ENCODE measurements at places on chromosomes 13 and 19.

GRCh38 chr19:57248646-57249045 is 8.2 kb downstream of the ZNF805 start:
- no peak for DNase-seq

DNA sequence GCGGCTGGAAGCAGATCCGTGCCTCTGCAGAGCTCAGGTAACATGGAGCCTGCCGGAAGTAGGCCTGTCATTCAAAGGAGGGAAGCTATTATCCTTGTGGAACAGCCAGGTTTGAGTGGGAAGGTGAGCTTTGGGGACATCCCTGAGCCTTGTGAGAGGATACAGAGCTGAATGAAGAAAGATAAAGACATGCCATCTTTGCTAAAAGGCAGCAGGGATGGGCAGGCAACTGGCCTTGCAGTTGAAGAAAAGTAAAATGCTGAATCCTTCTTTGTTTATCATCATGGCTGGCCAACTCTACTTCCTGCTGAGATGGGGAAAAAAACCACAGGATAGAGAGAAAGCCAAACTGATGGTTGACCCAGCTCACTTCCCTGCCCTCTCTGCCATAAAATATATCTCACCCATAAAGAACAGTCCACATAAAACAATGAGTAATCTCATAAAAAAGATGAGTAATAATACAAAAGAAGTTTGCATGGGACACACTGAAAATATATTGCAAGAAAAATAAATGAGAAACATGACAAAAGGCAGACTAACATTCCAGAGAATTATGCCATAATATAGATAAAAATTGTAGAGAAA is 226.3 kb downstream of the DLEU7 start:
- no peak for DNase-seq

GRCh38 chr13:59659981-59660380 is 503.7 kb downstream of the DIAPH3 start:
- DNase-seq = no peak

DNA sequence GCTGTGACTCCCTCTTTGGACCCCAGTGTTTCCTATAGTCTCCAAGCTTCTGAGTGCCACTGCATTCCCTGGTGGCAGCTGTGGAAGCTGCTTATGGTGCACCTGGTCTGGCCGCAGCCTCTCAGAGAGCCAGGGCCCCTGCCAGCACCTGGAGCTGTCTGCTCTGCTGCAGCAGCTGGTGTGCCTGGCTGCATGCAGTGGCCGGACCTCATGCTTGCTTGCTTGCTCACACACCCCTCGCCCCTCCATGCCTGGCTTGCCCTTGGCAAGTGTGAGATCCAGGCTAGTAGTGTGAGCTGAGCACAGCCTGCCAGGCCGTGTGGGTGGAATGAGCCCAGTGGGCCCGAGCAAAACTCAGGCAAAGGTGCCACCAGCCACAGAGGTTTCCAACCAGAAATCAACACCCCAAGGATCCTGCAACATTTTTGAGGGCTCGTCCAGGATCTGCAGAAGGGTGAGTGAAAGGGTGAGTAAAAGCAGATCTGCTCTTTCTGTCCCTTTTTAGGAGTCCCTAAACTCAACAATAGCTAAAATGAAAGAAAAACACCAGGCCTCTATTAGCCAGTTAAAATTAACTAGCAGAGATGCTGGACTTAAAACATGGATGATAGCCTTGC is 7.6 kb upstream of the MLLT1 start:
- DNase-seq = no peak

- no peak for DNase-seq
Observed at GRCh38 chr13:39025433-39025839, 12.5 kb downstream of the PROSER1 start.

DNA sequence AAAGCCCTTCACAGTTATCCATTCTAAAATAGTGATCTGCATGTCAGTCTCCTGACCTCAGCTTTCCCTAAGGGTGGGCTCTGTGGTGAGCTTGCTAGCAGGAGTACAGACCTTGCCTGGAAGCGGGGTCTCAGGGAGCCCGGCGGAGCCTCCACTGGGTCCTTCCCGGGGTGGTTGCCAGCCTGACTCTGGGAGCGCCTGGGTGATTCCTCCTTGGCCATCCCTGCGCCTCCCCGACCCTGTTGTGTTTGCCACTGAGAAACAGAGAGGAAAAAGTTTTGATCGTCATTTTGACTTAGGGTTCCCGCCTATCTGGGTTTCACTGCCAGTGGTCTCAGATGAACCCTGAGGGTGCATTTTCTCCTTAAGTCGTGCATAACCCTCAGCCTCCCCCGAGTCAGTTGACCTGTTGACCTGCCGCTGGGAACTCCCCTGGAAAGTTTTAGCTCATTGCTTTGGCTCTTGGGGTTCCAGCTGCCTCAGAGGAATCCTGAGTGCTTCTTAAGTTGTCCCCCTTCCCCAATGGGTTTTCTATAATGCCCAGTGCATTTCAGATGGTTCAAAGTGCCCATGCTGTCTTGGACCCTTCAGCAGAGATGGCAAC is 117.8 kb downstream of the RAB20 start:
- DNase-seq = no peak

DNA sequence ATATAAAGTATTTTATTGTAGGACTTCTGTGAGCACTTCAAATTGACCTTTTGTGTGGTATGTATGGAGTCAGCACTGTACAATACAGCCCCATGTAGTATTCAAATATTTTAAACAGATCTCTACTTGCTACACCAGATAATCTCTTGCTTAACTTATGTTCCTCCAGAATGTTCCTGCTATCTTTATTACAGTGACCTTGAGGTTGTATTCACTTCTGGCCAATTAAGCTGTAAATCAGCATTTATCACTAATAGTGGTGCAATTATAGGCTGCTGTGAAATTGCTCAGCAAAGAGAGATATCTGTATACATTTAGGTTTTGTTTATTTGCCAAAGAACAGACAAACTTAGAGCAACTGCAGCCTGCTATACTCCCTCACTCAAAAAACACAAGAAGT is 1218.6 kb downstream of the PCDH17 start:
- no peak for DNase-seq

DNA sequence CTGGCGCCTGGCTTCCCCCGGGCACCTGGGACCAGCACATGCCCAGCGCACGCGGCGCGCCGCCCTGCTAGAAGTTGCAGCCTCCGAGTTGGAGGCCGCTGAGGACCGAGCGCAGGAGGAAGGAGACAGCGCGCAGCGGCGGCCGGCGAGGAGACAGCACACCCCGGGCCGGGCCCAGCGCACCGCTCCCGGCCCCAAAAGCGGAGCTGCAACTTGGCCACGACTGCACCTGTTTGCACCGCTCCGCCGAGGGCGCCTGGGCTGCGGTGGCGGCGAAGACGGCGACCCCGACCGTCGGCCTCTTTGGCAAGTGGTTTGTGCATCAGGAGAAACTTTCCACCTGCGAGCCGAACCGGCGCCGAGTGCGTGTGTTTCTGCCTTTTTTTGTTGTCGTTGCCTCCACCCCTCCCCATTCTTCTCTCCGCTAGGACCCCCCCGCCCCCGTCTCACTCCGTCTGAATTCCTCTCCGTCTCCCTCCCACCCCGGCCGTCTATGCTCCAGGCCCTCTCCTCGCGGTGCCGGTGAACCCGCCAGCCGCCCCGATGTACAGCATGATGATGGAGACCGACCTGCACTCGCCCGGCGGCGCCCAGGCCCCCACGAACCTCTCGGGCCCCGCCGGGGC is at the start of gene SOX1:
TSS of gene SOX1 (plus strand) at position 34 of the 626 bp plus-strand sequence. CDS start at position 544, 510 bp downstream.
- DNase-seq = no peak

GRCh38 chr19:12667731-12668302 is 1.2 kb downstream of the WDR83 start:
- DNase-seq = no peak

- no peak for DNase-seq
Observed at GRCh38 chr13:31046711-31047279, 114.3 kb downstream of the TEX26 start.

DNA sequence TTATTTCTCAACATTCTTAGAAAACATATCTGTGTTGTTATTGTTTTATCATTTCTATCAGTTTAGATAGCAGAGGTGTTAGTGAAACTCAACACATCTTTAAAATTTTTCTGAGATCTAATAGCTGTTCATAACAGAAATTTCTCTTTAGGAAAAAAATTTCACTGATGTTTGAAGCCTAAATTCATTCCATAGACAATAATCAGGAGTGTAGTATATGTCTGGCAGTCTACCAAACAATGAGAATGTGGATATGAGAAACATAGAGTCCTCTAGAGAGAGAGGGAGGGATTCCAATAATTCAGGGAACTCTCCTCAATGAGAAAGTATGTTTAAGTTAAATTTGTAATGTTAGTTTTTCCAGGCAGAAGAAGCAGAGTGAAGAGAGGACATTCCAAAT is 118.2 kb upstream of the EDNRB start:
- no peak for DNase-seq

DNA sequence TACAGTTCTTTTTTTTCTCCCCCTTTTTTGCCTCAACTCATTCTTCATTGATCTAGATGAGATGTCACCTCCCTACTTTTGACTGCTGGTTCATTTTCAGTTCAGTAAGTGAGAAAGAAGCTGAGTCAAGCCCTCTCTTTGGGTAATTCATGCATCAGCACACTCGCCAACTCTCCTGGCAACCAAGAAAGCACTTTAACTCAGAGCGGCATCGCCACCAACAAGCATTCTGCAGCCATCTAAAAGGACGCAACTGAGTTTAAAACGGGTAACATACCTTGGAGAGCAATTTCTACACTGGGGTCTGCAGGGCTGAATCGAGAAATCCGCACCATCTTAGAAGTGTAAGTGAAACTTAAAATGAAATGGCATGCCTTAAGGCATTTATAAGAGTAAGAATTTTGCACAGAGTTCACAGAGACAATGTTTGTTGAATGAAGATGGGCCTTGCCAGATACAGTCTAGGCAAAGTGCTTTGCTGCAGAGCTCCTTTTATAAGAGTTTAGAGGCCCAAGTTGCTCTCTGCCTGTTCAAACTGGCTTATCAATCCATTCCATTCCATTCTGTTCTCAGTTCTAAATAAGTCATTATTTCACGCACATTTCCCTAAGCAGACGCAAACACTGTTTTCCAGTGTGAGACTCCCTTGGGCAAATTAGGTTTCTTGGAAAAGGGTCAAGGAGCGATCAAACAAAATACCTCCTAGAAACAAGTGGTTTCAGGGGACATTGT is 338.0 kb downstream of the ENOX1 start:
- peak; percentile 2 for DNase-seq

DNA sequence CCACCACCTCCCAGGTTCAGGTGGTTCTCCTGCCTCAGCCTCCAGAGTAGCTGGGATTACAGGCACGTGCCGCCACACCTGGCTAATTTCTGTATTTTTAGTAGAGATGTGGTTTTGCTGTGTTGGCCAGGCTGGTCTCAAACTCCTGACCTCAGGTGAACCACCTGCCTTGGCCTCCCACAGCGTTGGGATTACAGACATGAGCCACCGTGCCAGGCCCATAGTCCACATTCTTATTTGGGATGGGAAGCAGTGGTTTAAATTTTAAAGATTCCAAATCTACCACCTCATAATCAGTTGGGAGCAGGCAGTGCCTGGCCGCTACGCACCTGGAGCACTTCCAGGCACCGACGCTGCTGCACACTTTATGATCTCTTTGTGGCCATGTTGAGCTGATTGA is 160.6 kb upstream of the SOX1 start:
- no peak for DNase-seq

DNA sequence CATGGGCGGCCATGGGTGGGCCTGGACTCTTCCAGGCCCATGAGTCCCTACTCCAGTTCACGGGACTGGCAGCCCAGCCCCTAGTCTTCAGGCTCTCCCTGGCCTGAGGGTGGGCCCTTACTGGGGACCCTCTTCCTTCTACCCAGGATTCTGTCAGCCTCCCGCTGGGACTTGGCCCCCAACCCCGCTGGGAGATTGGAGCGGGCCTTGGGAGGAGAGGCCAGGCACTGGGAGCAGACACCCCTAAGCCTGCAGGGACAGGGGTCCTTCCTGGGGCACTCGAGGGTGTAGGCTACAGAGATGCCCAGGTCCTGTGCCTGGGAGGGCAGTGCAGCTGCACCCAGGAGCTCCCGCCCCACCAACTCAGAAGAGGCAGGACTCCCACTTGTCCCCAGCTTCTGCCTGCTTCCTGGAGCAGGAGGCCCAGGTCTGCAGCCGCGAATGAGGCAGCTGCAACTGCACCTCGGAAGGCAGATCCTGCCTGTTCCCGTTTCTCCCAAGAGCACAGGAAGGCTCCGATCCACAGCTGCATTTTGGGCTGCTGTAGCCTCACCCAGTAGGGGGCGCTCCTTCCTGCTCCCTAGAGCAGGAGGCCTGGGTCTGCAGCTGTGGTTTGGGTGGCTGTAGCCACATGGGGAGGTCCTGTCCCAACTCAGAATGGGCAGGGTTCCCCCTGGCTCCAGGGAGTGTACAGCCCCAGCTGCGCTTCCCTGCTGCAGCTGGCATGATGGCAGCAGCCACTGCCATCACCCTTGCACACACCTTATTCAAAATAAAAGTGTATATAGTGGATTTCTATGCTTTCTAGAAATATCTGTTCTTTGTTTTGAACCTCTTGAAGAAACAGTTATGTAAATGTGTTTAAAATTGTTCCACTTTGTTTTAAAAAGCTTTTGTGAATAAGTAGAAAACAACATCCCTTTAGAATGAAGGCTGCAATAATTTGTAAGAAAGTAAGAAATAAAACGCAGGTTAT is 46.8 kb downstream of the TEX26 start:
- DNase-seq = no peak

GRCh38 chr19:43416951-43417623 is 2.4 kb downstream of the TEX101 start:
- no peak for DNase-seq

DNA sequence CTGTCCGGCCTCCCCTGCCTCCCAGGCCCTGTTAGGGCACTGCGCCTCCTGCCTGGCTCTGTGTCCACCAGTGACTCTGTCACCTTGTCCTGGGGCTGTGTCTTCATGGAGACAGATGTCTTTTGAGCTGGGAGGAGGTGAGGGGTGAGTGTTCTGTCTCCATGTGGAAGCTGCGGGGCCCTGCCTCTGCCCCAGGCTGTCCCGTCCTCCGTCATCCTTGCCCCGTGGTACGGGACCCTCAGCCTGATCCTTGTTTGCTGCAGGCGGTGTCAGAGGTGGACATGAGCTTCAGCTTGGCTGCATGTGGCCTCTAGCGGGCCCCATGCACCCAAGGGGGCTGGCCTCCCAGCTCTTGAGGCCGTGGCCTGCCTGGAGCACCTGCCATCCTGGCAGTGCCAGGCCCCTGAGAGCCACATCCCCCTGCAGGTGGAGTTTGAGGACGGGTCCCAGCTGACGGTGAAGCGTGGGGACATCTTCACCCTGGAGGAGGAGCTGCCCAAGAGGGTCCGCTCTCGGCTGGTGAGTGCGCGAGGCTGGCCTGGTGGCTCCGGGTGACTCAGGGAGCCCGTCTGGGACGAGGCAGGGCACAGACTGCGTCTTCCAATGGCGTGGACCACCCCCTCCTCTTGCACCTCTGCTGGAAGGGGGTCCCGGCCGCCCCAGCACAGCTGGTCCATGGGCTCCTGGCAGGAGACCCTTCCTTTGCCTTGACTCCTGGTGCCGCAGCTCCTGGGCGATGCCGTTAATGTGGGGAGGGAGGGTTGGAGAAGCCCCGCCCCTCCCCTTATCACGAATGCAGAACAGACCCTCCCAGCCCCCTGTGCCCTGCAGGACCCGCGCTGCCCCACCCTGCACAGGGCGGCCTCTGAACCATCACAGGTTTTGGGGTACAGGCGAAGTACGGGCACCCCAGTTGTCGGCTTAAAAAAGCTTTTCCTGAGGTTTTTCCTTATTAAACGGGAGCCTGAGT is 181.3 kb downstream of the KDM4B start:
- DNase-seq = no peak

GRCh38 chr19:12794971-12795381 is 3.7 kb downstream of the JUNB start:
- DNase-seq = no peak

Measured in nucleus accumbens (tissue), 56 donors.